ENCODE measurements at places on chromosomes 12 and 14.
A peak's percentile ranks its signal among the peaks of the same experiment; 100 is the strongest.

DNA sequence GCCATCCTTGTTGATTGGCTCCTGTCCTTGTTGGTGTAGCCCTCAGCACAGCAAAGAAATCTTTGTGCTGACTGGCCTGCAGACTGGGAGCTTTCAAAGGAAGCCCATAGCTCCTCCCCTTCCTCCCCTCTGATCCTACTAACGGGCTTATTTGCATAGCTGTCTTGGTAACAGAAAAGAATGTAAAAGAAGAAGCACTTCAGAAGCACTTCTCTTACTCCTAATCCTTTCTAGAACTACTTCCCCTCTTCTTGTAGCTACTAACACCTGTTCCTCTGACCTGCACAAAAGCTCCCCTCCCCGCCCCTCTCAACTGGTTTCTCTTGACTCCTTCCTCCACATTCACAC, 14.3 kb upstream of the RIC8B start:
- DNase-seq: peak; percentile 45

DNA sequence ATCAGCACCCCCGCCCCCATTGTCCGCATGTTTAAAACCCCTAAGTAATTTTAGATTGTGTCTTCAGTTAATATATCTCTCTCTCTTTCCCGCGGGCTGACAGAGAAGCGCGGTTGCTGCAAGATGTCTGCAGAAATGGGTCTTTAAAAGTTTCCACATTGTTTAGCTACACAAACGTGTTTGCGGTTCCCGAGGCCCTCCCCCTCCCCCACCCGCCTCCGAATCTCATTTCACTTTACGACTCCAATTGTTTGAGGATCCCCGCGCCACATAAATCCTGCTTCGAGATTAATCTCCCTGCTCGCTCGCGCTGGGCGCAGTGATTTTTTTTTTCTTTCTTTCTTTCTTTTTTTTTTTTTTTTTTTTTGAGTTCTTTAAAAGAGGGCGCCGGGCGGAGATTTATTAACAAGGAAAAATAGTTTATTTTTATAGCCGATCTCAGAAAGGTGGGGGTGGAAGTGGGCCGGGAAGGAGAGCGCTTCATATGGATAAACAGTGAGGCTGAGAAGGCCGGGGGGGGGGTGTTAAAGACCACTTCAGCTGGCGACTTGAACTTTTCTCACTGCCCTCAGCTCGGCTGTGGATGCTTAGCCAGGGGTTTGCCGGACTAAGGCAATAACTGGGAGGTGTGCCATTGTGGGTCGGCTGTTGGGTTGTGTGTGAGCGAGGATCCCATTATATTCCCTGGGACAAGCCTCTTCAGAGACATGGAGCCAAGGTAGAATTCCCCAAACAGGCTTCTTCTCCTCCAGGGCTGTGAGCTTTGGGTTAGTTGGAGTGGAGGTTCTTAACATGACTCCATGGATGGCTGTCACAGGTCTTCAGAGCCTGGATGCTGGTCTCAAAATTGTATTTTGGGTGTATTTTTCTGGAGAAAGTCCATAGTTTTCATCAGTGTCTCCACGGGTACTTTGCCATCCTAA, 39.7 kb upstream of the TBX5 start:
- DNase-seq: no peak

DNA sequence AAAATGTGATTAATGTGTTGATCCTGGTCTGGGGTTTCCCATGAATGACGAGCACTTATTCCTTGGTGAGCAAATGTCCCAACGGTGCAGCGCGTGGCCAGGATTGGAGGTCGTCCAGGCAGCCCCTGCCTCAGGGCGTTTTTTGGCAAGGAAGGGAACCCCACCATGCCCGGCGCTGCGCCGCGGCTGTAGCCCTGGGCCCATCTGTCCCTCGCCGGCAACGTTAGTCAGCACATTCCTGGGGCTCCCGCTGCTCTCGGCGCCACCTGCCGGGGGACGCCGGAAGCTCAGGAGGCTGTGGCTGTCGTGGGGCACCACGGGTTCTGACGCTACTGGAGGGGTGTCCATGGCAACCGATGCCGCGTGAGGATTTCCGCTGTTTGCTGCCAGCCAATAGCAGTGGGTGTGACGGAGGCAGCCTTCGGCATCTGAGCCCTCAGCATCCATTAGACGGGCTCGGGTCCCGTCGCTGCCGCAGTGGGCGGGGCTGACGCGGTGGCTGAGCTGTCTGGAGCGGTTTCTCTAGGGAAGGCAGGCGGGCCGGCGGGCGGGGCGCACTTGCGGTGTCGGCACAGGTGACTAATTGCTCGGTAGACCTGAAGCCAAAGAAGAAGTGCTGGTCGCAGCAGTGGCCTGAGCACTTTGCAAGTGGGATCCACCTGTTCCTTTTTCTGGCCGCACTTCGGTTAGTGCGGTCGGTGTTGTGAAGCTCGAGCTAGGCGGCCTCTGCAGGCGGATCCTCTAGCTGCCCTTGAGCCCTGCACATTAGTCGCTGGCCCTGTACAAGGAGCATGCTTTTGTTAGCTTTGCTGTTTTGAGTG, 29.5 kb downstream of the RAB35 start:
- DNase-seq: peak; percentile 100

- DNase-seq: no peak
Measured at GRCh38 chr14:59069163-59069854, 119.2 kb upstream of the DAAM1 start.

DNA sequence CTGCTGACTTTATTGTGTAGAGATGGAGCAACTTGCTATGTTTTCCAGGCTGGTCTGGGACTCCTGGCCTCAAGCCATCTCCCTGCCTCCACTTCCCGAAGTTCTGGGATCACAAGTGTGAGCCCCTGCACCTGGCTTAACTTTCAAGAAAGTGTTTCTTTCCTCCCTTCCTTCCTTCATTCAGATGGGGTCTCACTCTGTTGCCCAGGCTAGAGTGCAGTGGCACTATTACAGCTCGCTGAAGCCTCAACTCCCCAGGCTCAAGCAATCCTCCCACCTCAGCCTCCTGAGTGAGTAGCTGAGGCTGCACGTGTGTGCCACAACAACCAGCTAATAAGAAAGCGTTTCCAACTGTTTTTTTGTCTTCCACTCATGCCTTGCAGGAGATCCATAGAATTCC, 185.6 kb upstream of the AMIGO2 start:
- DNase-seq: no peak

- peak; percentile 39 for DNase-seq
Measured at GRCh38 chr12:94674835-94675234, 24.5 kb upstream of the TMCC3 start.

DNA sequence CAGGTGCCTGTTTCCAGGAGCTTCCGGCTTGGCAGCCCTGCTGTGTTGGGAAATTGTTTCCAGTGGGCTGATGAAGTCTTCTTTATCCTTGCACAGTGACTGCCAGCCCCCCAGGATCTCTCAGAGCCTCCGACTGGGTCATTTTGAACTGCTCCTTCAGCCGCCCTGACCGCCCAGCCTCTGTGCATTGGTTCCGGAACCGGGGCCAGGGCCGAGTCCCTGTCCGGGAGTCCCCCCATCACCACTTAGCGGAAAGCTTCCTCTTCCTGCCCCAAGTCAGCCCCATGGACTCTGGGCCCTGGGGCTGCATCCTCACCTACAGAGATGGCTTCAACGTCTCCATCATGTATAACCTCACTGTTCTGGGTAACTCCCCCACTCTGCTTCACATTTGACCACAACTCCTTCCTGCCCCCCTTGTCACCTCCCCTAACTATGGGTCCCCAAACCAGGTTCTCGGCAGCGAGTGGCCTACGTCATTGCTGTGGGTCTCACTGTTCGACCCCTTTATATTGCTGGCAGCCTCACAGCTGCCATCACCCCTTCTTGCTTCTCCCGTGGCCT, 2.3 kb downstream of the LAG3 start:
- peak; percentile 62 for DNase-seq
